ENCODE measurements at places on chromosomes 6 and 20.

GRCh38 chr6:89862273-89862672 is 32.0 kb upstream of the GJA10 start:
- DNase-seq: no peak

DNA sequence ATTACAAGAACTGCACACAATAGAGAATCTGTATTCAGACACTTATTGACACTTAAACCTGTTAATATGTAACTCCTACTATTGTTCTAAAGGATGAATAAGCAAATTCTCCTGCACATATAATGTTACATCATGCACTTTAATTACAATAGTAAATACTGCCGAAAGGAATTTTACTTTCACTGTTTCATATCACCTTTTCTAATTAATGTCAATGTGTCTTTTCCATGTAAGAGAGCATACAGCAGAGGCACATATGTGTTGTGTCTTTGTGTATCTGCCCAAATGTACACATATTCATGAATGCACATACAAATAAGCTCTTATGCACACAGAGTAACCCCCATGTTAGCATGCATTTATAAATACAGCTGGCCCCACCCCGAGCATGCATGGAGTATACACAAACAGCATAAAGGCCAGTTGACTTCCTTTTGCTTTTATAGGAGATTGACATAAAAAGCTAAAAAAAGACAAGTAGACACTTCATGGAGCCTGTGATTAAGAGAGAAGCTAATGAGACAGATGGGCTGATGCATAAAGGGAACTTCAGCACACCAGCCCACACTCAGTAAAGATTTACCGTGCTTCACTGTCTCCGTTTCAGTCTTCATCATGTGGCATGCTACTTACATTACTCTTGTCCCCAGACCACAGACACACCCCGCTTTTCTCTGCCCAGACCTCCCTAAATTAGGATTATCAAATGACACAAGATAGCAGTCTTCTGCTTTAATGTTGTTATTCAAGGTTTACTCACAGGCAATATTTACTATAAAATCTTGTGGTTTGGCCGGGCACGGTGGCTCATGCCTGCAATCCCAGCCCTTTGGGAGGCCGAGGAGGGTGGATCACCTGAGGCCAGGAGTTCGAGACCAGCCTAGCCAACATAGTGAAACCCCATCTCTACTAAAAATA is 184.6 kb downstream of the ATXN1 start:
- no peak for DNase-seq

DNA sequence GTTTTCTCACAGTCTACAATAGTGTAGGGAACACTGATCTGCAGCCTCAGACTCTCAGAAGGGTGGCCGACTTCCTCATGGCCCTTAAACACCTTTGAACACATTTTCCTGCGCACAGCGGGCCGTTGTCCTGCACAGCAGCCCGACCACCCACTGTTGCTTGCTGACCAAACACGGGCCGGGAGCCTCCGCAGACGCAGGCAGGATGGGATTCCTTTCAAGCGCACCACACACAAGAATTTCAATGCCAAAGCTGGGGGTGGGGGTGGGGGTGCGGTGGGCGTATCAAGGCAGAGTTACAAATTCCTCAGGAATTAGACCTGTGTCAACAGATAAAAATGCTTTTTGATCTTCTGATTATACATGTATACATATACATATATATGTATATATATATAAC is 74.5 kb downstream of the HUS1B start:
- DNase-seq: no peak

DNA sequence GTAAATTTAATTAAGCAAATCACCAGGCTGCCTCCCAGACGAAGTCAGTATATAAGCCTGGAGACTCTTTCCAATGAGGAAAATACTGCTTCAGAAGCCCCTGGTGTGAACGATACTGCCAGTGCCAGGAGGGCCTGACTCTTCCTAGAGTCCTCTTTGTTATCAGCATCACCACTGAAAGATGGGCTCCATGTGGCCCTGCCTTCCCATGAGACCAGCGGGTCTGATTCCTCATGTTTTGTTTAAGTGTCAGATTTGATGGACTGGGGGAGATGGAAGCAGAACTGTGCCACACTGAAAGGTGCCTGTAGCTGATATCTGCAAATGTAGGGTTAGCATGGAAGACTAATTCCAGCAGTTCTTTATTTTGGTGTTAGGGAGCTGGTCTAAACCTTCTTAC is 7.9 kb downstream of the NQO2 start:
- no peak for DNase-seq

DNA sequence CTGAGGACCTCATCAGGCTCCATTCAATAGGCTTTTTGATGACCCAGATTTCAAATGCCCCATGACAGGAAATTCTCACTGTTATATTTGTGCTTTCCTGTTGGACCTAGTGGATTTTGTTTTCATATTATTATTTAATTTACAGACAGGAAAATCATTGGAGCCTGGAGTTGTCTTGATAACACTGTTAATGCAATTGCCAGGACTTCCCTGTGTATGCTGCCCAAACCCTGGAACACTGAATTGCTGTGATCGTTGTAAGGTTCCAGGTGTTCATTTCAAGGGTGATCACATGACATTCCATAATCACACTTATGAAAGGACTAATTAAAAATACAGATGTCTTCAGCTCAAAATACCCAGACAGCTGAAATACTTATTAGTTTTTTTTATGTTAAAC is 783.2 kb downstream of the DHX35 start:
- DNase-seq: no peak

DNA sequence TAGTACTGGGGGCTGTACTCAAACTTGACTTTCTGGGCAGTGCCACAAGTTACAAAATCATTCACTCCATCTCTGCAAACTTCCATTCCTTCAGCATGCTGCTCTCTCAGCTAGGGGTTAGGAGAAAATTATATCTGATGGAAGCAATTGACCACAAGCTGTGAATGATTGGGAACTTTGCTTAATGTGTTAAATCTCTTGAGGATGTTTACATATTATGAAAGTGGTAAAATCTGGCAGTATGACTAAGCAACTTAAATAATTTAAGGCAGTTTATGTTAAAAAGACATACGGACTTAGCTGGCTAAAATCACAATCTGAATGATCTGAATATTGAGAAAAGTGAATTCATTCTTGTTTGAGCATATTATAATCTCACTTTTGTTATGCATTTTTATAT is 415.0 kb downstream of the PHF3 start:
- no peak for DNase-seq

- DNase-seq: no peak
Observed at GRCh38 chr6:161543684-161544309, 269.9 kb upstream of the AGPAT4 start.

GRCh38 chr6:79431537-79431933 is 105.7 kb downstream of the LCA5 start:
- no peak for DNase-seq

DNA sequence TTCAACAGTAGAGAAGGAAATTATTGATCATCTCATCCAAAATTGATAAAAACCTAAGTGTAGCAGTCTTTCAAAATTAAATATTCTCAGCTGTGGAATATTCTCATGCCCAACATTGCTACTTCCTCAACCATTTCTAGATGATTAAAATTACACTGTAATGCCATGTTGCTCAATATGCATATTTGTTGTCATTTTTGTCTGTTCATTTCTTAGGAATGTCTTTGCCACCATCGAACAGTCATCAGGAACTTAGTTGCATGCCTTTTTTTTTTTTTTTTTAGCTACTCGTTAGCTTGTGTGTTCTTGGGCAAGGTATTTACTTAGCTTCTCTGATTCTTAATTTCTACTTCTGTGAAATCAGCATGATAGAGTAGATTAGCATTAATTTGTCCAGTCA is 188.6 kb downstream of the DTNBP1 start:
- no peak for DNase-seq

DNA sequence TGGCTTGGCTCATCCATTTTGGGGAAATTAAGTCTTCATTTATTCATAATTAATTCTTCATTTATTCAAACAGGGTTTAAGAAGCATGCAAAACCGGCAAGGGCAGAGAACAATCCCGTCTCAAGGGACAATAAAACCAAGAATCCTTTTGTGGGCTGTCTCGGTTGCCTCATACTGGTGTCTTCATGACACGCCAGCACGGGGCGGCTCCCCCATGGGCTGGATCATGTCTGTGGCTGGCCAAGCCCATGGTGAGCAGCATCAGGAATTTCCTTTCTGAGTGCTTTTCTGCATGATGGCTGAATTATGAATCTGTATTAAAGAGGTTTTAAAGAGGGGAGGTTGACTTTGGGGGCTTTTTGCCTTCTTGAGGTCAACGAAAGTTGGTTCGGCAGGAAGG is 38.3 kb upstream of the DUSP22 start:
- no peak for DNase-seq

GRCh38 chr6:125922322-125922860 is 34.2 kb upstream of the HINT3 start:
- DNase-seq: no peak

DNA sequence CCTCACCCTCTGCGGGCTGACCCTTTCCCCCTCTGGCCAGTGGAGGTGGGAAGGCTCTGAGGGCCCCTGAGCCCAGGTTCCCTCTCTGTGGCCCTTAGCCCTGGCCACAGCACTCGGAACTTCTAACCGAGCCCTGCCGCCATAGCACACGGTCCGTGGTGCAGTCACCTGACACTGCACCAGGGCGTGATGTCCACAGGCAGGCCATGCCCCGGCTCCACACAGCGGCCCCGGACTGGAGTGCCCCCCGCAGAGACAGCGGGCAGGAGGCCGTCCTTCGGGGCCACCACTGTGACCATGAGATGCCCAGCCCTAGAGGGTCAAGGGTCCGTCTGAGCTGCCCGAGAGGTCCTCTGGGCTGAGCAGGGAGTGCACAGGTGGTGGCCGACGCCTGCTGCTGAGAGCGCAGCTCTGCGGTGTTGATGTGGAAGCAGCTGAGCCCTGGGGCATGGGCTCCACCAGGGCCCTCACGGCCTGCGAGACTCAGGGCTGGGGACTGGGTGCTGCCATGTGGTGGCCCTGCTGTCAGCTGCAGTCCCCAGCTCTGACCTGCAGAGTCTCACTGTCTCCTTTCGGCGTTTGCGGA is 11.2 kb upstream of the BHLHE23 start:
- DNase-seq: no peak

DNA sequence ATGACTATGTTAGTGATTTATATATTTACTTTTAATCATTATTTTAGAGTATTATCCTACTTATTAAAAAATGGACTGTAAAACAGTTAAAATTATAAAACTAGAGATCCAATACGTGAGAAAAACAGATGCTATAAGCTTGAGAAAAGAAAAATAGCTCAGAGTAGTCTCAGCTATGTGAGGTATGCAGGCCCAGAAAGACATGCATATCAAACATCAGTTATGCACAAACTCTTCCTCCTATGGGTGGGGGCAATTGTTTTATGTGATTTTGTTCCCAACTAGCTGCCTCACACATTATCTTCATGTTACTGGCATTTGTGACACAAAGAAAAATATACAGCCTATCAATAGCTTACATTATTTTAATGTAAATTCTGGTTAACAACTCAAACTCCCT is 28.8 kb downstream of the RARS2 start:
- no peak for DNase-seq

DNA sequence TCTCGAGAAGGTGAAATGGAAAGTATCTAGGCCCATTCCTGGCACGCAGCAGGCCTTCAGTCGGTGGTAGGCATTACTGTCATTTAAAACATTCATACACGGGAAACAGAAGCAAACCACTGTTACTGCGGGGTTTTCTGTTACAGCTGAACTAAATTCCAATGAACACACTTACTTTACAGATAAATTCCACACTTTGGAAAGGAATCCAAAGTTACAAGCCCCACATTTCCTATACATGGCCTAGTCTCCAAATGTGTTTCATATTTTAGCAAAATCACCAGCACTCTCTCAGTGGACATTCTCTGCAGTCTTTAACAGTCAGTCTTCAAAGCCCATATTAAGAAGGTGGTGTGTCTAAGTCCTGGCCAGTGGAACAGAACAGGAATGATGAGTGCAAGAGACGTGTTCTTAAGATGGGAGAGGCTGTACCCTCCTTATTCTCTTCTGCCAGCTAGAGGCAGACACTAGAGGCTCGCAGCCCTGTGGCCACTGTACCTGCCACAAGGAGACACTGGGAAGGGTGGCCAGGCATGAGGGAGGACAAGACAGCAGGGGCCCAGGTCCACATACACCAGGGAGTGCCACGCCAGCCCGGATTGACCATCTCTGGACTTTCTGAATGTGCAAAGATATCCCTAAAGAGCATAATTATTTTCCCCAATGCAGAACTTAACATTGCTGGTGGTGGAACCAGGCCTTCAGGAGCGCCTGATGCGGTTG is 76.4 kb downstream of the CDC5L start:
- no peak for DNase-seq

GRCh38 chr6:30007132-30007764 is 53.8 kb upstream of the POLR1H start:
- no peak for DNase-seq

DNA sequence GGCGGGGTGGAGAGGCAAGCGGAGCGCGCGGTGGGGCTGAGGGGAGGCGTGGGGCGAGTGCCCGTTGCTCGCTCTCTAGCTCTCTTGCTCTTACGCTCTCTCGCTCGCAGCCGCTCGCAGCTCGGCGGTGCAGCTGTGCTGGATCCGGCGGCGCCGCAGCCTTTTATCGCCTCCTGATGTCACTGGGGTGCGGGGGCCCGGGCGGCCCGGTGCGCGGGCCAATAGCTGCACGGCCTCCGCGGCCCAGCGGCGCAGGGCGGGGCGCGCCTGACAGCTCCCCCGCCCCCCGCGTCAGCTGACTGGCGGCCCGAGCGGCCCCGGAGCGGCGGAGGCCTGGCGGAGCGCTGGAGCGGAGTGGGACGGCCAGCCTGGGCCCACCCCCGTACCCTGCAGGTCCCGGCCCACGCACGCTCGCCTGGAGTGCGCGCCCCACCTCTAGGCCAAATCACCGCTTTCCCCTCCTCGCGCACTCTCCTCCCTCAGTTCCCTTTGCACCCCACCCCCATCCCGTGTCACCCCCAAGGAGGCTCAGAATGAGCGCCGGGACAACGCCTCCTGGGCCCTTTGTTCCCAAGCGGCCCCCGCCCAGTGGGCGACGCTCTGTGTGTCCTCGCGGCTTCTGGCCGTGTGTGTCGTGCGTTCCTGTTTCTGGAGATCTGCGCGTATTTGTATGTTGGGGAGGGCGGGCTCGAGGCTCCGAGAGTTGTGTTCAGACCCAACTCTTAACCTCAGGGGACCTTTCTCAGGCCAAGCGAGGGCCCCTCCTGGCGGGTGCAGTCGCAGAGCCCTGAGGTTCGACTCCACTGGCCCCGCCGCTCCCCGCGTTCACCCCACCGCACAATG is at the start of gene MAFB:
TSS of gene MAFB (minus strand) at position 137 of the 843 bp plus-strand sequence. CDS start 386 bp downstream, outside the sequence.
- DNase-seq: peak; percentile 70

DNA sequence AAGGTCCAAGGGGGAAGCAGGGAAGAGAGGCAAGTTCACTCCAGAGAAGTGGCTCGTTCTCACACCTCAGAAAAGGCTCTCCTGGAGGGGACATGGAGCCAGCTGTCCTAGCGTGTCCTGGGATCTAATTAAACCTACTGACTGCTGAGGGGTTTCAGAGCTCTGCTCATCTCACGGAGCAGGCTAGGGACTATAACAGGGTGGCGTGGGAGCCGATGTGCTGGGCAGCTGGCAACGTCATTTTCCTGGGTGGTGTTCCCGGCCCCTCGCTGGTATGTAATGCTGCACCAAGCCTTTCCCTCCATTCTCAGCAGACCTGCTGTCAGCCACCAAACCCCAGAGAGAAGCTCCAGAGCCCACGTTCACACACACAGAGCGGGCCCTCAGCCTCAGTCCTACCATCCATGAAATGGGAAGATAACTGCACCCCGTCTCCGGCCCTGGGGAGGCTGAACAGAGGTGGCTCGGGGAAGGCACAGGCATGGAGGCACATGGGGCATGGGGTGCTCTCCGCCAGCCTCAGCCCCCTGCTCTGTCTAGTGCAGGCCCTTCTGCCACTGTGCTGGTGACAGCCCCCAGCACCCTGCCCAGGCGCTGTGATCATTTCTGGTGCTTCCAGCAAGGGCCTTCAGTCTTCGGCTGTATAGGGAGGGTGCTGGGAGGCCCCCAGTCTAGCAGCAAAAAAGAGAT is 1.9 kb downstream of the CST7 start:
- DNase-seq: no peak

Data from activated naive CD8-positive, alpha-beta T cell treated with anti-CD3 and anti-CD28 coated beads for 36 hours (primary cell).